DMS53 (cell line): ENCODE measurements at places on chromosomes 6 and 20.

DNA sequence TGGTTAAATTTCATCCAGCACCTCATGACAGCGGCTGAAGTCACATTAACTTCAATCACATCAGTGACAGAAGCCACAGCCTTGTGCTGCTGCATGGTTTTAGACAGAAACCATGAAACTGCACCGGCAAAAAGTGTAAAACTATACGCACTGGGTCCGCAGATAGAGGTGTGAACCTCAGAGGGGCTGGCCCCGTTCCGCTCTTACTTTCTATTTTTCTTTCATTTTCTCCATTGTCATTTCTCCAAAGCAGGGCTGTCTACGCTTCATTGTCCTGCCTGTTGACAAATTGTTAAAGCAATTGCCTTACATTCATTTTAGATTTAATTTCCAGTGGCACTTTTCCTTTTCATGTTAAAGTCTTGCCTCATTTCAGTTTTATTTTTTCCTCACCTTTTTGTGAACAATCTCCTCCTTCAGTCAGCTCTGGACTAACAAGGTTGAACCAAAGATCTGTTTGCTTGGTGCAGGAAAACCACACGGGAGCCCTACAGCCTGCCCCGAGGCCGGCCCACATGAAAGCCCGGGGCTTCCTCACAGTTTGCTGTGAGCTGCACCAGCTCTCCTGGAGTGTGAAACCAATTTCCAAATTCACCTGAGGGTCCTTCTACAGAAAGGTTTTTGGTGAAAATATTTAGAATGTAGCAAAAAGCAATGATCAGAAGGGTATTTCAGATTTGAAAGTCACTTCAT, 63.7 kb downstream of the PRR18 start:
- DNase-seq: no peak

- no peak for DNase-seq
Observed at GRCh38 chr20:48019496-48019895, 234.2 kb upstream of the SULF2 start.

GRCh38 chr6:118325220-118325860, 222.8 kb upstream of the PLN start:
- DNase-seq: no peak

DNA sequence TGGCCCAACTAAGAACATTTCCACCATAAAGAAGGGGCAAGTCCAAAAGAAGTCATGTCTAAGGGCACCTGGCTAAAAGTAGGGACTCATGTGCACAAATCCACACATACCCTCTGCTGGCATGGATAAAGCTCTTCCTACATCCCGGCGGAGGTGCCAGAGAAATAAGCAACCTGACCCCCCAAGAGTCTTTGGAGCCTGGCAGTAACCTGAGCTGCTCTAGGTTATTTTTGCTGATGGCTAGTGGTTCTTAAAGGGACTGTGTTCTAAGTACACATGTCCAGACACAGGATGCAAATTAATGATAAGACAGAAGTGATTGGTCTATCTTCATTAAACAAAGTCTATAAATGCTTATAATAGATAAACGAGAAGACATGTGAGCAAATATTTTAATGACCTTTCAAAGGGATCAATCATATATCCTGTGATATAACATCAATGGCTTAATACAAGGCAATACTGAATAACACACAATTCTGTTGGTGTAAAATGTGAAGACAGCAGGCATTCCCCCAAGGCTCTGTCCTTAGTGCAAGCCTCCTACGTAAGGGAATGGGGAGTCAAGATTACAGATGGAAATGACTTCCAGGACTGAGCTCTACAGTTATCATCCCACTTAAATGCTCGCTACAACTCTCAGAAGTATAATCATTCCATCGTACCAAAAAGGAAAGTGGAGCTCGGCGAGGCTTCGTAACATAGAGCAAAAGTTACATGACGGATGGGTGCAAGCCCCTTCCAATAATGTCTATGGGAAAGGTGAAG, 52.5 kb downstream of the HIVEP2 start:
- DNase-seq: no peak

DNA sequence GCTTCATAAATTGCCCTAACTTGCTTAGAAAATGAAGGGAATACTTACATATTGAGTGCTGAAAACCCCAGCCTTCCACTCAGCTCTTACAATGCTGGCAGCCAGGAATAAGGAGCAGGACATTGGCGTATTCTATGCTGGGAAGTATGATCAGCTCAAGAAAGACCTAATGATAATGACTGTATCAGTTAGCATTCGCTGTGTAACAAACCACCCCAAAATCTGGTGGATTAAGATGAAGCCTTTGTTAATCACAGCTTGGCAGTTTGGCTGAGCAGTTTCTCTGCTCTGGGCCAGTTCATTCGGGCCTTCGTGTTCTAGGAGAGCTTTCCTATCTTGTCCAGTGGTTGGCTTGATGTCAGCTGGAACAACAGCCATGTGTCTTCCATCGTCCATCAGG, 33.4 kb upstream of the TUBB2A start:
- DNase-seq: no peak

GRCh38 chr6:126781582-126781981, 336.9 kb upstream of the RSPO3 start:
- DNase-seq: peak; percentile 2

DNA sequence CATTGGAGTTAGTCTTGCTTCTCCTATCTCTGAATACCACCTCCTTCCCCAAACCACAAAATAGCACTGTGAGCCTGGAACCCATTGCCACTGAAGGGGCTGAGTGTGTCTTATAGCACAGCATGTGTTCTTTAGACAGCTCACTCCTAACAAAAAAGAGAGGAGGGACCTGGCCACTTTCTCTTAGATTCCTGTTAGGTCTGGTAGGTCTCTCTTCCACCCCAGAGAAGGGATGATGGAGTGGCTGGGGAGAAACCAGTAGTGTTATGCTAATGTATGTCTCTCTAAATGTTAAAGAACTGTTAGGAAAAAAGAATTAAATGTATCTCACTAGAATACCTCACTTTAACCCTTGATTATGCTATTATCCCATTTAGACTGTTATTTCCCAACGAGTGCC, 340.3 kb downstream of the EPHA7 start:
- DNase-seq: no peak

DNA sequence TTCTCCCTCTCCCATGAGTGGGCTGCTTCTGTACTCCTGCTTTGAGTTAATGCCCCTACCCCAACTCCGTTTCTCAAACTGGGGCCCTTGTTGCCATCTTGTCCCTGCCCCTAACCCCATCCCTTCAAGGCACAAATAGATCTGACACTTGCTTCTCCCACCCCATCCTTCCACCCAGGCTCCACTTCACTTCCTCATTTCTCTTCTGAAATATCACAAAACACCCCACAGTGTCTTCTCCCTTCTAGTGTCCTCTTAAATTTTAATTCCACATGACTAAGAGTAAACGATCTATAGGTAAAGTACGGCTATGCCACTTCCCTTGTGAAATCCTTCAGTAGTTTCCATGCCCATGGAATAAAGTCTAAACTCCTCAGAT, 571.6 kb upstream of the NOX3 start:
- DNase-seq: no peak

DNA sequence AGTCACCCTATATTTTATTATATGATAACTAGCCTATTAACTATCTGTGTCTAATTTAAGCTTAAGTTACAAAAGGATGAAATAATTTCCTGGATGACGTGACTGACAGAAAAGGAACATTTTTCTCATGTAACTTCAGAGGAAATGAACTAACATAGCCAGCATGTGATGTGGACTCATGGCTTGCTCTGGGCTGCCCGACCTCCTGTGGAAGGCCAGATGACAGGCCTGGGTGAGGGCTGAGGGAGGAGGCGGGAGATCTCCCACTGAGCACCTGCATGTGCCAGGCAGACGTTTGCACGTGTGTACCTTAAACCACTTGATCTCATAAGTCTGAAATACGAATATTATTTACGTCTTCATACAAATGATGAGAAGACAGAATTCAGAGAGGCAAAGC, 321.1 kb downstream of the SYNE1 start:
- DNase-seq: no peak

DNA sequence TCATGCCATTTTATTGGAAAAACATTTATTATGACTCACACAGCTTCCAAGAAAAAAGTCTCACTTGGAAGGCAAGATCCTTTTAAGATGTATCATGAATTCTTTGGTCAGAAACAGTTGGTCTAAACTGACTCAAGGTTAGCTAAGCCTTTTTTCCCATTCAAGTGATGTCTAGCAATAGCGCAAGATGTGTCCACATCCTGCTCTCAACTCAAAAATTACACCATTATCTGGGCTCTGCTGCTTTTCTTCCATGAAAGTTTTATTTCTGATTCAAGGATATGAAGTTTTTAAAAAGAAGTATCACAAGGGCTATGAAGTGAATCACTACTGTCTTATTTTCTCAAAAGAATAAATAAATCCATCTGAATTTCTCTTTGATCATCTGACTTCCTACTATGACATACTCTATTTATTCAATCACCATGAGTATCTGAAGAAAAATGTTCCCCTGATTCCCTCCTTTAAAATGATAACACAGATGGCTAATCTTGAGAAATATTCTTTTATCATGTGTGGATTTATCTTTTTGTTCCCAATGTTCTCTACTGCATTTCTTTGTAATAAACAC, 139.2 kb downstream of the AHI1 start:
- DNase-seq: no peak

GRCh38 chr6:30615958-30616810, 859 bp downstream of the PPP1R10 start:
- DNase-seq: peak; percentile 88
